ENCODE measurements at places on chromosomes 4 and X. TPM values are rescaled to one million over a fixed set of nuclear protein-coding genes. Genes with fewer than 3 reads are reported as not detected.

SSX4B gene
- not detected for total RNA-seq

DNA sequence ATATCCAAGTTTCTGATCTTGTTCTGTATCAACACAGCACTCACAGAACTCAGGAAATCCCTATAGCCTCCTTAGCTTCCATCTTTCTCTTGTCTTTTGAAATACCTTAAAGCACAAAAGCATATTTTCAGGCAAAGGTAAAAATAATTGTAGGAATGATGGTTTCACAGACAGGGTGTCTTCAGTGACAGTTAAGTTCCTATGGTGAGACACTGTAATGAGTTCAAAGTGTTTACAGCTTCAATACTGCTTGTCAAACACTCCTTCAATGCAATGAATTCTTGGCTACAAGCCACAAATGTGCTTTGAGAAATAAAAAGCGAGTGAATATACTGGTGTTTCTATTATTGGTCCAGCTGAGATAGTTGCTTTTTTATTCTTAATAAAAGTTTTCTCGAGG, 466.0 kb downstream of the DMD start:
- peaks cover 22% of the 10 kb centered on the region for H3K4me1 ChIP-seq
- no peak overlapping the region for H3K4me3 ChIP-seq
- no peaks in the 10 kb centered on the region for H3K27me3 ChIP-seq
- no peak for DNase-seq
- H3K27ac ChIP-seq: no peak overlapping the region
- peaks cover 3% of the 10 kb centered on the region for H3K36me3 ChIP-seq

- H3K4me1 ChIP-seq: peaks cover 31% of the 10 kb centered on the region
- DNase-seq: no peak
- H3K27ac ChIP-seq: no peak overlapping the region
- no peaks in the 10 kb centered on the region for H3K27me3 ChIP-seq
- H3K36me3 ChIP-seq: no peaks in the 10 kb centered on the region
- H3K4me3 ChIP-seq: no peak overlapping the region
Observed at GRCh38 chr4:123939621-123940020, 543.0 kb downstream of the SPRY1 start.

LNX1 gene
- 14.0 TPM for total RNA-seq

BANK1 gene
- 0.87 TPM for total RNA-seq
